ENCODE measurements at places on chromosomes 2 and 18. TPM values are rescaled to one million over a fixed set of nuclear protein-coding genes. Genes with fewer than 3 reads are reported as not detected.

TMEM178A gene
- total RNA-seq, result 1.9 TPM

PLEKHA3 gene
- 32.2 TPM for total RNA-seq

SLC14A1 gene
- 32.8 TPM for total RNA-seq

CHAC2 gene
- total RNA-seq, result 4.0 TPM

EVX2 gene
- not detected for total RNA-seq

ASIC4 gene
- total RNA-seq, result not detected

ALPG gene
- total RNA-seq, result not detected

Data from Right ventricle myocardium superior (tissue), 1 donor.